ENCODE measurements at places on chromosomes 1 and 21.

- no peak for DNase-seq
Measured at GRCh38 chr1:18414872-18415447, 65.8 kb upstream of the KLHDC7A start.

DNA sequence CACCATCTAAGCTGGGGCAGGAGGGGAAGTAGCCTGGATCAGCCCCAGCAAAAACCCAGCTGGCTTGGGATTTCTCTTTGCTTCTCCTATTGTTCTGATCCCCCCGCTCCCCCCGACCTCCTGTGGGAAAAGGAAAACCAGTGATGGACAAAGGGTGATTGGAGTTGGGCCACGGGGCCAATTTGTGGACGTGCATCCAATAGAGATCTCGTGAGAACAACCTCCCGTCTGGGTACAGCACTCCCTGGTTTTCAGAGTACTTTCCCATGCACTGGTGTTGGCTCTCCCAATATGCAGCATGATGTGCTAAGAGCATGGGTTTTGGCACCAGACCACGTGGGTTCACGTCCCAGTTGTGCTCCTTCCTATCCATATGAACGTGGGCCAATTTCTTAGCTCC lies 9.0 kb downstream of the BLACAT1 start:
- DNase-seq: no peak

GRCh38 chr1:67537667-67538018 lies 107.4 kb upstream of the SERBP1 start:
- DNase-seq: no peak

DNA sequence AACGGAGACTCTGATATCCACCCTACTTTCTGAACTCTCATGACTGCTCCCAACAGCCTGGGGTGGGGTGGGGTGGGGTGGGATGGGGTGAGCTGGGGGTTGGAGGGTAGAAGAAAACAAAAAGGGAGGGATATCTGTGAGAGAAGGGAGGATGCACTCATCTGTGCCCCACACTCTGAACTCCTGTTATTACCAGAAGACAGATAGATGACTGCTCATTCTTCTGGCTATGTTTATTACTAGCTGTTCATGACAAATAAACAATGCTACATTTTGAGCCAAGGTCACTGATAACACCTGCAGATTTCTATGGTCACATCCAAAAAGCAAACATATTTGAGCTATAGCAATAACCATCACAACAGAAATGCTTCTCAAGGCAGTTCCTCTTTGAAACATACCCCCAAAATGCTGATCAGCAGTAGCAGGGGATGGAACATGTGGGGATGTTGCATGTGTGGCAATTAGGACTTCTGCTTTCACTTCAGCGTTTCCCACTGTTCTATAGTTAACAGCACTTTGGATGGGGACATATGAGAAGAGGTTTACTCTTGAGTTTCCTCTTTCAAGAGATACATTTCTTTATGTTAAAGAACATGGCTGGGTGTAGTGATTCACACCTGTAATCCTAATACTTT lies 43.3 kb downstream of the GPR3 start:
- DNase-seq: no peak

GRCh38 chr1:6906783-6907182 lies 121.5 kb downstream of the CAMTA1 start:
- no peak for DNase-seq

GRCh38 chr1:32883338-32884031 lies 2.8 kb upstream of the HPCA start:
- no peak for DNase-seq

DNA sequence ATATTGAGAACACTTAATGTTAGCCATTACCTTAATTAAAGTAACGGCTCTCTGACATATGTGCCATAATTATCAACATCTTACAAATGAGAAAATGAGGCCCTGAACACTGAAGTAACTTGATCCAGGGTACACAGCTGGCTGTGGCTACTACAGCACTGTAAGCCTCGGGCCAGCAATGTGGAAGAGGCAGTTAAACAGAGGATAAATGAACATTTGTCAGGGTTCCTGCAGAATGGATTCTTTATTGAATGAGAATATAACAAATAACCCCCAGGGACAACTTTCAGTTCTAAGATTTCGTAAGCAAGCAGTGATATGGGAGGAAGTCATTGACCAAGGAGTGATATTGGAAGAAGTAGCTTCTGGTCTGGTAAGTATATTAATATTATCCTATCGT lies 70.5 kb upstream of the SCYL3 start:
- DNase-seq: no peak

DNA sequence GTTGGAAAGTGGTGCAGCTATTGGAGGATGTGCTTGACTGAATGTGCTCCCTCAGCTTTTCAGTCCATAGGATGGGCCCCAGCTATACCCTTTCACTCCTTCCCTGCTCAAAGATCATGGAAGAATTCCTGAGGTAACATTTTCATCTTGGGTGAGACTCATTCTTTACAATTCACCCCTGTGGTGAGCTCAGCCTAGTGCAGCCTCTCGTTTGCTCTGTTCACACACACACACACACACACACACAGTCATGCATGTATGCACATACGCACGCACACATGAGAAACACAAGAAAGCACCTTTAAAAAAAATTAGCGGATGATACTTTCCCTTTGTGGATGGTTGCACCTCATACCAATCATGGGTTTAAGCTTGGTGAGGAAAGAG lies 25.8 kb downstream of the CCN1 start:
- DNase-seq: no peak

GRCh38 chr1:12001996-12002493 lies 17.3 kb upstream of the MIIP start:
- DNase-seq: no peak

DNA sequence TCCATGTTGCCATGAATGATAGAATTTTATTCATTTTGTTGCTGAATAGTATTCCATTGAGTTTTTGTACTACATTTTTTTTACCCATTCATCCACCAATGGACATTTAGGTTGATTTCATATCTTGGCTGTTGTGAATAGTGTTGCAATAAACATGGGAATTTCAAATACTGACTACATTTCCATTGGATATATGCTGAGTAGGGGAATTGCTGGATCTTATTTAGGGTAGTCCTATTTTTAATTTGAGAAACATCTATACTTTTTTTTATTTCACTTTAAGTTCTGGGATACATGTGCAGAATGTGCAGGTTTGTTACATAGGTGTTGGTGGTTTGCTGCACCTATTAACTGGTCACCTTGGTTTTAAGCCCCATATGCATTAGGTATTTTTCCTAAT lies 38.8 kb upstream of the TNFSF4 start:
- DNase-seq: no peak

GRCh38 chr1:21956720-21957552 lies 19.8 kb upstream of the HSPG2 start:
- peak; percentile 74 for DNase-seq

- no peak for DNase-seq
Measured at GRCh38 chr1:3501437-3501836, 47.0 kb downstream of the ARHGEF16 start.

- no peak for DNase-seq
Measured at GRCh38 chr1:235883261-235883927, 16.7 kb upstream of the LYST start.

GRCh38 chr1:147669469-147670318 lies 630 bp downstream of the ACP6 start:
- DNase-seq: peak; percentile 58

- no peak for DNase-seq
Measured at GRCh38 chr21:28731700-28732321, 260.9 kb downstream of the LTN1 start.

- DNase-seq: no peak
Measured at GRCh38 chr1:39063775-39064174, 37.6 kb downstream of the NDUFS5 start.

GRCh38 chr1:82542766-82543165 lies 742.0 kb downstream of the ADGRL2 start:
- no peak for DNase-seq

GRCh38 chr1:232385221-232385620 lies 244.7 kb downstream of the SIPA1L2 start:
- no peak for DNase-seq

DNA sequence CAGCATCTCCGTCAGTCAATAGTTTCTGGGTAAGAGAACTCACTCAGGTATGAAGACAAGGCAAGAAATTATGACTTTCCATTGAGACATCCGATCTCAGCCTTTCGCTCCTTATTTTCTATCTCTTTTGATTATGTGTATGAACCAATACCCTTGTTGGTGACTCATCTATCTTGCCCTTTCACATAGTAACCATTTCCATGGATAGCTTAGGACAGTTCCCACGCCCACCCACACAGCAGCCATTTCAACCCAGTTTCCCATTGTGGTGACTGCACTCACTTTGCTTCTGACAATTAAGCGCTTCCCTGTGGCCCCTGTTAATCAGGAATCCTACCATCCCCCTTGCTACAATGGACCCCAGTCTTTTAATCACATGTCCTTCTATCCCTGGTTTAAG lies 210.6 kb upstream of the ADGRL2 start:
- no peak for DNase-seq

- DNase-seq: no peak
Measured at GRCh38 chr1:146021050-146021445, 487 bp downstream of the HJV start.

DNA sequence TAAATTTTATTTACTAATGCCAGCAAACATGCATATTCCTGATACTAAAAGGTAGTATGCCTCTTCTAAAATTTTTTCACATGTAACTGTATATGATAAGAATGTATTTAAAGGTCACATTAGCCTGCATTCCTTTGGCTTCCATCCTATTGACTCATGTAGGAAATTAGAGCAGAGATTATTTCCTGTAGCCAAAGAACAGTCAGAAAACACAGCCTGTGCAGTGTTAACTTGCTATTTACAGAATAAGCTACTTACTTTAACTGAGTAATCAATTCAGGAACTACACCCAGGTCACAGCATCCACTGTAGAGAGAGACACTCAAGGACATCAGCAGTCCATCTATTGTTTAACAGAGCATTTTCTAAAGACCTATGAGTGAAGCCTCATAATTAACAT lies 154.5 kb upstream of the ADGRL4 start:
- DNase-seq: no peak

GRCh38 chr21:45889256-45889655 lies 92.3 kb upstream of the COL6A1 start:
- DNase-seq: peak; percentile 21

GRCh38 chr1:194045416-194045815 lies 859.0 kb upstream of the B3GALT2 start:
- DNase-seq: no peak

DNA sequence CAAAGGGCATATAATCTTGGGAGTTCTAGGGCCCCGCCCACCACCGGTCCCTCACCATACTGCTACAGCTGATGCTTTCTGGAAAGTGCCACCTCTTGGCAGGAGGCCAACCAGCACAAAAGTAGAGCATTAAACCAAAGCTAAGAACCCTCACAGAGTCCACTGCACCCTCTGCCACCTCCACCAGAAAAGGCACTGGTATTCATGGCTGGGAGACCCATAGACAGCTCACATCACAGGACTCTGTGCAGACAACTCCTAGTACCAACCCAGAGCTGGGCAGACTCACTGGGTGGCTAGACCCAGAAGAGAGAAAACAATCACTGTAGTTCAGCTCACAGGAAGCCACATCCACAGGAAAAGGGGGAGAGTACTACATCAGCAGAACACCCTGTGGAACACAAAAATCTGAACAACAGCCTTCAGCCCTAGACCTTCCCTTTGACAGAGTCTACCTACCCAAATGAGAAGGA lies 10.8 kb downstream of the THEM4 start:
- DNase-seq: peak; percentile 79

DNA sequence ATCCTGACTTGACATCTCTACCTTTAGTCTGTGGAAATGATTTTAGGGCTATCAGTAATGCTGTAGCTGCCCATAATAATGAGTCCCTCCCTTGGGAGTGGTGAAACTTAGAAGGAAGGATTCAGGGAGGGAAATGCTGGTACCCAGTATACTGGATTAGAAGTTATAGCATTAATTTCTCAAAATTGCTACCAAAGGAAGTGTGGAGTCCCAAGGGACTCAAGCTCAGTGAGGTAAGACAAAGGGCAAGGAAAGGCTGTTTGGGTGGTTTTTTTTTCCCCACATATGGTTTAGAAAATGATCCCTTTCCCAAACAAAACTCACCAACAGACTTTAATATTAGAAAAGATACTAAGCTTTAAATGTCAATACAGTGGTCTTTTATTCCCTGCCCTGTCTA lies 99.9 kb downstream of the CD247 start:
- DNase-seq: no peak

GRCh38 chr1:233193741-233194140 lies 101.8 kb downstream of the PCNX2 start:
- DNase-seq: no peak

GRCh38 chr1:234758851-234759250 lies 148.9 kb upstream of the IRF2BP2 start:
- peak; percentile 47 for DNase-seq

DNA sequence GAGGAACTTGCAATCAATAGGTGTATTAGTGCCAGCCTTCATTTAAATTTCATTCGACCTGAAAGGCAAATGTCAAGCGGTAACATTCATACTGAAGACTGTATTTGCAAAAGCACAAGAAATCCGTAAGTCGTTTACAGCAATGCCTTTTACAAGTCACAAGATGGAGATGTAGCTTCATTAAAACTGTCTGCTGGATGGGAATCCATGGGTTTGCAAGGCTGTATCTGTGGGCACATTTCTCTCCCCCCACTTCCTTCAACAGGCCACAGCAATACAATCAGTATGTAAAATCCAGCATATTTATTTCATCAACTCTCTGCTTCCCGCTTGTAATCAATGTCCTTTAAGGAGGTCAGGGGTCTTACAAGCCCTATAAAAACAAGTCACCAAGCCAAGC lies 147.1 kb downstream of the SLC45A1 start:
- DNase-seq: no peak

GRCh38 chr1:153543736-153544135 lies 1.9 kb downstream of the S100A4 start:
- DNase-seq: no peak

DNA sequence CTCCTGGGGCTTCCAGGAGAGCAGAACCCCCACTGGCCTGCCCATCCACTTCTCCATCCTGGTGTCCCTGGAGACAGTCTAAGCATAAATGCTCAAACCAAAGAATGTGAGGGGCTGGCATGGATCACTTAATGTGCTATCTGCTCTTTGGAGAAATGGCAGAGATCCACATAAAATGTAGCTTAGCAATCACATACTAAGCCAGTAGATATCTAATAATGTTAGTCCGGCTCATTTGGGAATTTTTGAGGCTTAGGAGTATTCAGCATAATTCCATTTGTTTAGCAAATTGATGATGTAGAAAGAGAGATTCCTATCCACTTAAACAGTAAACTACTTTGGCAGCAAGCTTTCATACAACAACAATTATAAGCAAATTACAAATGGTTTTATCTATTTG lies 90.7 kb downstream of the TENT5C start:
- no peak for DNase-seq

DNA sequence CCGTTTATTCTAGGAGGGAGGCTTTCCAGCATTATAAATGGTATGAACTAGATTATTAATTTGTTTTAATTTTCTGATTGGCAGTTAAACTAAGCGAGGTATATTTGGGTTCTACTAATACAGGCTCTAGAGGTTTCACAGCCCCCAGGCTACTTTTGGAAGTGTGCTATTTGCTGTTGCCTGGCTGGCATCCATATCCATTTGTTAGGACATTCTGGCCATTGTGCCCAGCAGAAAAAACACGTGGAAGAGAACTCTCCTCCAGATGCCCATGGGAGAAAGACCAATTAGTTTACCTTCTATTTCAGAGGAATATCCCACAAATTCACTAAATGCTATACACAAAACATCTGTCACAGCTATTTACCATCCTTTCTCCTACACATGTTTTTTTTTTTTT lies 29.3 kb downstream of the MACO1 start:
- DNase-seq: no peak

GRCh38 chr1:51558375-51558924 lies 39.4 kb upstream of the EPS15 start:
- no peak for DNase-seq
